ENCODE measurements at places on chromosomes 2 and 18.

DNA sequence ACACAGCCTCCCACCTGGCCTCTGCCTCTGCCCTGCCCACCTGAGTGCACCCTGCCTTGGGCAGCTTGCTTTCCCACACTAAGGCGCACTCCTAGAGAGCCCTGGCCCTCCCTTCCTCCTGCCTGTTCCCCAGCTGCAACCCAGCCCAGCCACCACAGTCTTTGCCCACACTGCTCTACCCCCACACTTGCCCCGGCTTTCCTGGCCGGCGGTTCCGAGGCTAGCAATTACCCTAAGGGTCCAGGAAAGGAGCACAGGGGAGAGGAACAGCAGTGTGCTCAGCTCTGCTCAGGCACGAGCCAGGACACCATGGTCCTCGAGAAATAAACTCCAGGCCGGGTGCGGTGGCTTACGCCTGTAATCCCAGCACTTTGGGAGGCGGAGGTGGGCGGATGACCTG is 237.8 kb upstream of the RAB6C start:
- DNase-seq: no peak

- no peak for DNase-seq
These were observed 44.3 kb upstream of the FBXO11 start for GRCh38 chr2:47950340-47951301.

- DNase-seq: no peak
These were observed 73.2 kb upstream of the NCKAP5 start for GRCh38 chr2:133641497-133641896.

GRCh38 chr2:225400060-225400511 is 576 bp downstream of the NYAP2 start:
- DNase-seq: no peak

DNA sequence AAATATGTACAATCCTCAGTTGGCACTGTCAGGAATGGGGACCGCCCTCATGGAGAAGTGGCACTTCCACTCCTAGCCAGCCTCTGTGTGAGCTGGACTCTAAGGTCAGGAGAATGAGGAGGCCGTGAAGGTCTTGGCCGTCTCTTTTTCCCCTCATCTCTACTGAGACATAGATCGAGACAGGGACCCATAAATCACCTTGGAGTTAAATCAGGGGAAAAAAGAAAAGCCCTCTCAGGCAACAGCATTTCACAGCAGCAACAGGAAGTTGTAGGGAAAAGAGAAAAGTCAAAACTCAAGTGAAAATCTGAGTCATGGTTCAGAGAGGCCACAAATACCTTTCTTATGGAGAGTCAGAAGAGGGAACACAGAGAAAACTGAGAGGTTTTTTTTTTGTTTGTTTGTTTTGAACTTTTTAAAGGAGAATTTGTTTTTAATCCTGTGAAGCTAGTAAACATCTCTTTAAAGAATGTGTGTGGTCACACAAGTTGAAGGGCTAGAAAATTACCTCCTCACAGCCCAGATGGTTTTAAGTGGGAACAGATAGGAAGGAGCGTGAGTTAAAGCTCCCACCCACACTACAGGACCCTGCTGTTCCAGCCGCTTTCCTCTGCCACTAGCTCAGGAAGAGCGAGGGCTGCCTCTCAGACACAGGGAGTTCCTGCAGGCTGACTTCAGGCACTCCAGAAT is 30.6 kb upstream of the CYP1B1 start:
- DNase-seq: no peak

DNA sequence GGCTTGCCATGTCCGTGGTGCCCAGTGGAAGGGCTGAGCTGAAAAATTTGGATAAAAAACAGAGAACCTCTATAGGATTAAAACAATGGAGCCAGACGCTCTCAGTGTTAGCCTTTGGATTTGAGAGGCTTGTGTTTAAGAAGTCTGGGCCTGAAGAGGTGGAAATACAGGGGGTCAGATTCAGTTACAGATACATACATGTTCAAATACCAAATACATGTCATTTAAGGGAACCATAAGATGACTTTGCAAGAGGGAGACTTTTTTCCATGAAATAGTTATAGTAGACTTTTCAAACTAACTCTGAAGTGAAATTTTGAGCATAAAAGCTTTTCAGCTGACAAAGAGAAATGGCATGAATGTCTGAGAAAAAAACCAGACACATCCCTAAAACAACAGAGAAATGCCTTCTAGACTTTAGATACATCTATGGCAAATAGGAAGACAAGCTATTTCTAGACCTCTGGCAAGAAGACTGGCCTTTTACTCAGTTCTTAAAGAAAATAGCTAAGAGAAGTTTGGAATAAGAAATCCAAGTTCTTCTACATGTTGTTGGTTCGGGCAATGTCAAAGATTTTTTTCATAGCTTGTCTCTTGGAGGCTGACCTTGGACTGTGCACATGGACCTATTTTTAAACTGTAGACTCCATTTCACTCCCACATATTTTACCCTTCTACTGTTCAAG is 112.9 kb downstream of the LTBP1 start:
- DNase-seq: no peak

DNA sequence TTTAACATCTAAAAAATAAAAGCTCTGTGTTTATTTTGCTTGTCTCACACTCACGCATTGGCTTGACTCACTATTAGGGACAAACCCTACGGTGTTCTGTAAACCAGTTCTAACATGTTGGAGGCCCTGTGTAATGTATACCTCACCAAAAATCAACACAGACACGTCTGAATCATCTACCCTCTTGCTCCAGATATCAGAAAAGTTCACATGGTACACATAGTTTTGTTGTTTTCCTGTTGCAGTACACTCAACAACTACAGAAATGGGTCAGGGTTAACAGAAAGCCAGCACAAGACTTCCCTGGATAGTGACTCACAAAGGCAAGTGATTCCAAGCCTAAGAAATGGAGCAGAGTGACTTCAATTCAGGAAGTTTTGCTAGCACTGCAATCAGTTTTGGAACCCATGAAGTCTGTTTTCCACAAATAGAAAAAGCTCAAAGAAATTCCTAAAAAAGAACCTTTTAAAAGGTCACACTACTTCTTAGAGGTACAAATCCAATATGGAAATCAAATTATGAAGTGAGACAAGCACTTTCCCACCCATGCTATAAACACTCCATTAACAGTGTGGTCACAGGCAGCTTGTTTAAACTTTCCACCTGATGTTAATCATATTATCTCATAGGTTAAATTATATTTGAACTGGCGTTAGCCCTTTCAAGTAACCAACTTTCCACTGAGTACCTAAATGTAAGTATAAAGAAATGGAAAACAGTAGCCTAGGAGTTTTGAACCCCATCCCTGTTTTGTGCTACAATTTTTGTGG is 87.4 kb downstream of the GAREM1 start:
- peak; percentile 97 for DNase-seq

DNA sequence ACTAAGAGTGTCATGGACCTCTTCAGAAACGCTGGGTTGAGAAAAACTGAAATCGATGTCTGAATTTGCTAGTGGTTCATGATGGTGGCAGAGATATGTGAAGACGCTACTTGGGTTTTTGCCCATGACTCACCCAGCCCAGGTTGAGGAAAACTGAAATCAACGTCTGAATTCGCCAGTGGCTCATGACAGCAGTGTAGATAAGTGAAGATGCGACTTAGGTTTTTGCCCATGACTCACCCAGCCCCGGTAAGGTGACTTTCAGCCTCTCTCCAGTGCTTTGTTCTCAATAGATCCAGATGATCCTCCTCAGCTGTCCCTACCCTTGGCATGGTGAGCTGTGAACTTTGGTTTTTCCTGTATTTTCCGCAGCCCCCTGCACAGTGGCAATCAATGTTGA is 105.3 kb upstream of the SIX3 start:
- DNase-seq: no peak

- no peak for DNase-seq
These were observed 2.7 kb upstream of the DTYMK start for GRCh38 chr2:241689306-241689705.
